Activated gamma-delta T cell treated with Interleukin-2 at 50 U/mL for 16 hours (primary cell): ENCODE measurements at places on chromosomes 1 and 21.

- DNase-seq, result no peak
Observed at GRCh38 chr1:68107771-68108170, 57.3 kb upstream of the DIRAS3 start.

- DNase-seq, result no peak
Observed at GRCh38 chr1:12634696-12635202, 9.1 kb upstream of the AADACL4 start.

- DNase-seq, result no peak
Observed at GRCh38 chr1:67880056-67880601, 46.9 kb upstream of the GNG12 start.

- DNase-seq, result no peak
Observed at GRCh38 chr1:52253421-52253820, 111.5 kb downstream of the ZFYVE9 start.

GRCh38 chr1:229007701-229008100 lies 263.2 kb upstream of the RAB4A start:
- no peak for DNase-seq

DNA sequence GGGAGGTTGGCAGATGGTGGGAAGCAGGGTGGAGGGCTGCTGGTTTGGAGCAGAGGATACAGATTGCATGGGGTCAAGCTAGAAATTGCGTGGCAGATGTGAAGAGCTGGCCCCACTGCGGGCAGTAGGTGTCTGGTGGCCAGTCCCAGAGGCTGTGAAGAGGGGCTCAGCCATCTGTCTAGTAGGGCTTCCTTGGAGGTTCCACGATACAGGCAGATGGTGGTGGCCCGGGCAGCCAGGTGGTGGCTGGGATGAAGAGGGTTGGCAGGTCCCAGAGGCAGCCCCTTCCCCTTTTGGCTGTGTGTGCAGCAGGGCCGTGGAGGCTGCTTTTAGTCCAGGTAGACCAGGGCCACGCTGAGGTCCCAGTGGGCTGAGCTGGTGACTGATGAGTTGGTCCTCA lies 16.6 kb downstream of the PSEN2 start:
- no peak for DNase-seq

DNA sequence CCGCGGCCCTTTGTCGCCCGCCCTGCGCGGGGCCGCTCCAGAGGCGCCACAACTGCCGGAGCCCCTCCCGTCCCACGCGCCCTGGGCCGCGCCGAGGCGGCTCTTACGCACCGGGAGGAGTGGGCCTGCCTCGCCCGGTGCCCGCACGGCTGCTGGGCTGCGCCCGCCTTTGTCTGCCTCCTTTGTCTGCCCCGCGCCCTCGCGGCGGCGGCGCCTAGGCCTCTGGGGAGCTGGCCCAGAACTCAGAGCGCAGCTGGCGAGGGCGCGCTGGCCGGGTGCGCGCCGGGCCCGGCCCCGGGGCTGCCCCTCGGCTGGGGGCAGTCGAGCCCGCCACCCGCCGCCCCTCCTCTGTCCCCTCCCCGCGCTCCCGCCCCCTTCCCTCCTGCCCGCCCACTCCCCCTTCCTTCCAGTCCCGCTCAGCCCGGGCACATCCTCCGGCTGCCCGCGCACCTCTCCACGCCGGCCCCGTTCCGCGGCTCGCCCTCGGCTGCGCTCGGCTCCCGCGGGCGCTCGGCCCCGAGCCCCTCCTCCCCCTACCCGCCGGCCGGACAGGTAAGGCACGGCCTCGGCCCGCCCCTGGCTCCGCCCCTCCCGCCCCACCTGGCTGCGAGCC lies at the start of gene DRAXIN:
Gene DRAXIN (plus strand): TSS at position 409 of the 613 bp plus-strand sequence. CDS start 14,549 bp downstream, outside the sequence.
- DNase-seq, result no peak

DNA sequence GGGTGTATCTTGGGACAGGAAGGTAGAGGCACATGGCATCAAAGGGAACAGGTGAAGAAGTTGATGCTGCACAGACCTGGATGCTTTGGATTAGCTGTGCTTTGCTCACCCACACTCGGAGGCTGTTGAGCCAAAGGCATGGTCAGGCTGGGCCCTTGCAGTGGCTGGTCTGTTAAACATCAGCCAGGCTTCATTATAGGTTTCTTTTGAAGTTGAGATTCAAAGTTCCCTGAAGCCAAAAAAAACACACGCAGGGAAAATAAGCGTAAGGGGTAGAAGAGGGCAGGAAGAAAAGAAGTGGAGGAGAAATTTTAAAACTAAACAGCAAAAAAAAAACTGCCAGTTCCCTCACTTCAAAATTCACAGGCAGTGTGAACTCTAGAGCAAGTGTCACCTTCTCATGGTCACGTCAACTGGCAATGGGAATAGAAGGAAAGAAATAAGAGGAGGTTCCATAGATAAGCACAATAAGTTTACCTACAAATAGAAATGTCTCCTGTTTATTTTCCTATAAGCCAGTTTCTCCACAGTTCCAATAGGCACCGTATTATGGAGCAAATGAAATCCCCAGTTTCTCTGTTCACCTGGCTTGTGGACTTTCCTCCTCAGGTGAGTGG lies 139.5 kb downstream of the PAPPA2 start:
- DNase-seq, result no peak

DNA sequence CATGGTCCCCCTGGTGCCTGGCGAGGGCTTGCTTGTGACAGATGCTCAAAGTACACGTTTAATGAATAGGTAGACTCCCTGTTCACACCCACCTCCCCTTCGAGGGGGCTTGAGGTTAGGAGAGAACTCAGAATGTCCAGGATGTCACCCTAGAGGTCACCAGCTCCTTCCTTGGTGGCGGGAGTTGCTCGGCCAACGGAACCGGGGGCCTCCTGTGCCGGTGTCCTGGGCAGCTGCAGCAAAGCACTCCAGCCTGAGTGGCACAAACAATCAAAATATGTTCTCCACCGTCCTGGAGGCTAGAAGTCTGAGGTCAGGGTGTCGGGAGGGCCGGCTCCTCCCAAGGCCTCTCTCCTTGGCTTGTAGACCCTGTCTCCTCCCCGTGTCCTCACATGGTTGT lies 71.0 kb downstream of the AJAP1 start:
- no peak for DNase-seq

GRCh38 chr1:92484472-92485380 lies 2.0 kb downstream of the GFI1 start:
- peak; percentile 57 for DNase-seq

GRCh38 chr1:214846276-214846675 lies 236.3 kb upstream of the KCNK2 start:
- no peak for DNase-seq

DNA sequence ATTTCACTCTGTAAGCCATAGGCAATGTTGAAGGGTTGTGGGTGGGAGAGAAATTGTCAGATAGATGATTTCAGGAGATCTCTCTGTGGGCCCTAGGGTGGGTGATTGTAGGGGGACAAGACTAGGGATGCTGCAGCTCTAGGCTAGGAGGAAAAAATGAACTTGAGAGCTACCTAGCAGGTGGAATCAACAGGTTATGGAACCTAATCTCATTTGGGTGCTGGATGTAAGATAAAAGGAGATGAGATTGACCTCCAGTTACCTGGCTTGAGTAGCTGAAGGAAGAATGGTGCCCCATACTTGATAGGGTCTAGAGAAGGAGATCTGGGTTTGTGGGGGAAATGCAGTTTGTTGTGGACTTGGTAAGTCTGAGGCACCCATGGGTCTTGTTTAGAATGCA lies 396.5 kb downstream of the RRAGC start:
- no peak for DNase-seq

GRCh38 chr1:165344198-165344597 lies 12.3 kb downstream of the LMX1A start:
- no peak for DNase-seq

DNA sequence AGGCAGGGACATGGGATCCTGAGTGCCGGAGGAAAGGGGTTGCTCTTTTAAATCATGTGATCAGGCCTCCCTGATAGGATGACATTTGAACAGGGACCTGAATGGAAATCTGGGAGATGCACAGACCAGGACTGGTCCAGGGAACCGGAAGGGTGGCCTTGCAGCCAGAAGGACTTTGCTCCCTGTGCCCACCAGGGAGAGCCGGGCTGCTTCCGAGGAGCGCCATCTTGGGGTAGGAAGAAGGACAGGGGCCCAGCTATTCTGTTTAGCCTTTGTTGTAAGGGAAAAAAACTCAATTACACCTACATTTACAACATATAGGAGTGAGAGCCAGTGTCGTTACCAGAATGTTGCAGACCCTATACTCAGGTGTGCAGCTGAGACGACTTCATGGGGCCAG lies 5.5 kb downstream of the KLHDC7A start:
- DNase-seq, result no peak

GRCh38 chr1:157829711-157830110 lies 9.8 kb upstream of the FCRL1 start:
- DNase-seq, result no peak

DNA sequence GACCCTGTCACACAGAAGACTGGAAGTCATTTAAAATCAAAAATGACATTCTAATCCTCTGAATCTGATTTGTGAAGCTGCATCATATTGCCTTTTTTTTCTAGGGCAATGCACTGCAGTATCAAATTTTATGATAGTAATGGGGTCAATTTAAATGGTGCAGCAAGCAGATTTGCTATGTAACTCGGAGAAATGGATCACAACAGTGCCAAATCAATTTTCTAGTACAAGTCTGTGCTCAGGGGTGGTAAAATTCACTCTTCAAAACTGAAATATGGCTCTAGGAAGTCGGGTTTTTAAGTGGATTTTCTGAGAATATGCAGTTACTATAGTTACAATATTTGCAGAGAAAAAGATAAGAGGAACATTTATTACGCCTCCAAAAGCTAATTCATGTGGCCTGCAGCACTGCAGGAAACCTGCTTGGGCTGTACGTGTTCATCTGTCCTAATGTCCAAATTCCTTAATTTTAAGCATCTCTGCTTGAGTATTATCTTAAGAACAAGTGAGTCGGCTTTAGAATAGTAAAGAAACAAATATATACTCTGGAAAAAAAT lies 31.5 kb downstream of the HLCS start:
- DNase-seq, result no peak

- no peak for DNase-seq
Observed at GRCh38 chr1:108556066-108556465, 3.8 kb upstream of the EEIG2 start.

GRCh38 chr1:51740652-51741051 lies 123.8 kb downstream of the OSBPL9 start:
- DNase-seq, result no peak

GRCh38 chr1:157415661-157416060 lies 136.7 kb downstream of the FCRL5 start:
- DNase-seq, result no peak

- DNase-seq, result no peak
Observed at GRCh38 chr1:20051218-20051829, 18.7 kb upstream of the PLA2G5 start.

DNA sequence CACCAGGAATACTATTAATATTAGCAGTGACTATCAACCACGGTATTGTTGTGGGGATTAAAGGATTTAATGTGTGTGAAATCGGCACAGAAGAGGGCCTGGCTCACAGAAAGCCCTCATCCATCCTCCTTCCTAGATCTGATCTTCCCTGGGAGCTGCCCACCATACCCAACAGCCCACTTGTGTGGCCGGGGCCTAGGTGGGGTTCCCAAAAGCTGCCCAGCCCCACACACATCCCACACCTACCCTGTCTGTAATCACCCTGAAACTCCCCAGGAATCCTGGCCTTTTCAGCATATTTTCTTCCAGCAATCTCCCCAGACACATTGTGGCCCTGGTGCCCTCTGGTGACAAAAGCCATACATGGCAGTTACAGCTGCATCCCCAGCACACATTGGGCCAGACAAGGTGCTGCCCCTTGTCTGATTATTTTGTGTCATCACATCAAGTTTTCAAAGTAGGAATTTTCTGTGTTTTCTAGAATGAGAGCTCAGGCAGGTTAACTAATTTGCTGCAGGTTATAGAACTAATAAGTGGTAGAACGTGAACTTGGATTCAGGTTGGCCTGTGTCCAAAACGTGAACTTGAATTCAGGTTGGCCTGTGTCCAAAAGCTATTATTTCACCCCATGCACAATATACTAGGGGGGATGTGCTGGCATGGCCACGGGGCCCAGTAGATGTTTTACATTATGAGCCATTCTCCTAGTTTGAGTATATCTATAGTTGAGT lies 5.3 kb upstream of the SLC6A9 start:
- peak; percentile 64 for DNase-seq

DNA sequence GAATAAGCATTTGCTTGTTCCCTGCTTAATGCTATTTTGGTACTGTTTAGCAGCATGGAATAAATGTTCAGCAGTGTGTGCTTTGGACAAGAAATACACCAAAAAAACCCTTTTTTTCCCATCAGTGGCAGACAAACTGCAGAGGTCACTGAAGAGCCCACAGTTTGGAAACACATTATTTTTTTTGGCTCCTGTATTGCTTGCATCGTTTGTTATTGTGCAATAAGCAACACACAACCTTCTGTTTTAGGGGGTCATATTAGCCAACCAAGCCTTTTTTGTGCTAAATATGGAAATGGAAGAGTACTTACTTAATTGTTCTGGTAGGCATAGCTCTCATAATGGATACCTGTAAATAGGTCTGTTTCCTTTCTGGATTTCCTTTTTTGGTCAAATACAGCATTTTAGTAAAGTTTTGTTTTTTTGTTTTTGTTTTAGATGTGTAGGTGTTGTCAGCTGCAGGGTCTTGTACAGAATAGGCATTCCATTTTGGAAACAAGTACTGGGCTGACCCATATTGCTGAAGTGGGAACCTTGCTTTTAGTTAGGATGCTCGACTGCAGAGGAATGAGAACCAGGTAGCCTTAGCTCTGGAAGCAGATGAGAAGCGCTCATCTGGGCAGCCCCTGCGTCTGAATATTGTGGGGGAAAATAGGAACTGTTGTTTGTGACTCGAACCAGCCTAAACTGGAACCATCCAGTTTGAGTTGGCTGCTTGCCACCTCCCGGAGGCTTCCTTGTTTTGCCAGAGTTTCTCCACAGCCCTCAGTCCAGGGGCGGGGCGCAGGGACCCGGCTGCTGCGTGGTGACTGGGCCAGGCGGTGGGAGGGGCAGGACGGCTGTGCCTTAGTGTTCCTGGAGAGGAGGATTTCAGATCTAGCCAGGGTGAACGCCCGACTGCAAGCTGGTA lies 38.4 kb downstream of the SPEN start:
- no peak for DNase-seq

DNA sequence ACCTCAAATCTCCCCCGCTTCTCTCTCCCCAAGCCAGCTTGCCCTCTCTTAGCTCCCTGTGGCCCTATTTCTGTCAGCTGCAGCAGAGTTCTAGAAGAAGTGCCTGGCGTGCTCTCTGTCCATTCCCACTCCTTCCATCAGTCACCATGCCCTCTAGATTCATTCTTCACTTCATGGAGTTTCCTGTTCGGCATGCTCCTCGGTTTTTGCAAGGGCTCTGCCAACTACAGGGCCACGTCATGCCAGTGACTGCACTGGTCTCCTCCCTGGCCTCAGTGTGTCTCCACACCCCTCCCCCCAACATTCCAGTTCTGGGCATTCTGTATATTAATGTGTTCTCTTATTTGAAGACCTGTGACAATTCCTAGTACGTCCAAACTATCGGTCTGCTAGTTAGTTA lies 113.9 kb downstream of the SLC45A1 start:
- DNase-seq, result no peak

GRCh38 chr1:67097305-67097704 lies 37.5 kb downstream of the C1orf141 start:
- DNase-seq, result no peak
